GM03348 (cell line): ENCODE measurements at places on chromosomes 6 and 20.

- no peak for DNase-seq
These were observed 73.8 kb downstream of the EYA4 start for GRCh38 chr6:133314947-133315346.

GRCh38 chr6:134035823-134036296 is 16.6 kb downstream of the SLC2A12 start:
- peak; percentile 15 for DNase-seq

GRCh38 chr6:35298625-35299140 is 1.1 kb downstream of the DEF6 start:
- no peak for DNase-seq

GRCh38 chr6:116611056-116611455 is 5.2 kb upstream of the RSPH4A start:
- DNase-seq, result no peak

DNA sequence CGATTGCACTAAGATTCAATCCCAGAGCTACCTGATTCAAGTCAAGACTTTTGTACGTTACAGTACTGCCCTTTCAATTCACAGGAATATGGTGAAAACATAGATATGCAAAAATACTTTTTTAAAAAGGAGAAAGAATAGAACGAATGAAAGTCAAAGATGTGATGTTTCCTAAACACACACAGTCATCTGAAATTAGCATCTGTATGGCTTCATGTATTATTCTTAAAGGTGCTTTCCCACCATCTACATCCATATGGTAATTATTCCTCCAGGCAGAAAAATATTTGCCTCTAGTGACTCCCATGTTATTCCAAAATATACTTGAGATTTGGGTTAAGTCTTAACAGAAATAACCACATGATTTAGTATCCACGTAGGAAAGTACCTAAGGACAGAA is 115.5 kb upstream of the LAMP5 start:
- no peak for DNase-seq

DNA sequence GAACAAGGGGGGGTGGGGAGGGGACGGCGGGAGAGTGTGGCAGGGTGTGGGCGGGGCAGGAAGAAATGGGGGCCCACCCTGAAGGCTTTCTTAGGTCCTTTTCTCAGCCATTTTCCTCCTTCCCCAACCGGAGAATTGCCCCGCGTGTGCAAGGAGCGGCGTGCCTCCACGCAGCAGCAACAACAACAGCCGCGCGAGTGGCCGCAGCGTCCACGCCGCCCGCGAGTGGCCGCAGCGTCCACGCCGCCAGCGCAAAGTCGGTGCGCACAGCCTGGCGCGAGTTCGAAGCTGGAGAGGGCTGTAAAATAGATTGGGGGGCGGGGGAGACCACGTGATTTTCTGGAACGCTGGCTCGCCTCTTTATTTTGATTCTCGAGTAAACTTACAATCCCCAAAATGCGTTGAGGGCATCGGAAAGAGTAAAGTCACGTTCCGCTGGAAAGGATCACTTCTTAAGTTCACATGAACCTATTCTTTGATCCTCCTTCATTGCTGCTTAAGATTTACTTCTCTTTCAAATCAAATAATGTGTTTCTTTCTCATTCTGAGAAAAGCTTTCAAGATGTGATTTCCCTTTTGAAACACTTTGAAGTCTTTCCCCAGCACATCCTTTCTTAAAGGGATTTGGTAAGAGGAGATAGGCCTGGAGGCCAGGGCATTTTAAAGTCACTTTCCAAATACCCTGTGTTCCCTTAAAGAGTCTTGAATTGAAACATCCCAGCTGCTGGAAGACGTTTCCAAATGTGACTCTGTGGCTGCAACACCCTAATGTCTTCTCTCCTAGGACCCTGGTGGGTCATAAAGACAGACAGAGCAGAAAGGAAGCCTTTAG is 66.7 kb upstream of the ZNF217 start:
- DNase-seq, result peak; percentile 44

- DNase-seq, result no peak
These were observed 103.5 kb upstream of the HIVEP1 start for GRCh38 chr6:11908436-11909105.

- DNase-seq, result peak; percentile 76
These were observed 211.9 kb upstream of the RNF24 start for GRCh38 chr20:4227085-4227821.

DNA sequence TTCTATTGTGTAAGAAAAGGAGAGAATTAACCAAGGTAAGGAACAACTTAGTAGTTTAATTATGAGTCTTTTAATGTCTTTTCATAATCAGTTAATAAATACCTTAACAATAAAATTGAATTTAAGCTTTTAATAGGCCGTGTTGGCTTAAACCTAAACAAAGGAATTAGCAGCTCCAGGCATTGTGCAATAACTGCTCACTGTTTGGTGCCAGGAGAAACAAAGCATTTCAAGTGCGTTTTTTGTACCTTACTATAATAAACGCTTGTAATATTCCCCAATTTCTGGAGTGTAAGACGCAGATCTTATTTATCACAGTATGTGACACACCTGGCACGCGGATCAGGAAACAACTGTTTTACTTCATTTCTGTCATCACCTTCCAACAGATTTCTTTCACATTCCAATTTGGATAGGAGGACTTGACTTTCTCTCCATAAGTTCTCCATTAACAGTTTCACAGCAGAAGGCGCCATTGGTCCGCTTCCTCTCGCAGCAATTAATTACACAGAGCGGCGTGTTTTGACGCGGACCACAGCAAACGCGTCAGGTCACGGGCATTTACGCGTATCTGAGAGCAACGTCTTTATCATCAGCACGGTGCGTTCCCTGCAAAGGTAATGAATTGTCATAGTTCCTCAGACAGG is 335.8 kb upstream of the NT5E start:
- DNase-seq, result peak; percentile 38

- DNase-seq, result no peak
These were observed 36.1 kb downstream of the CRYBG1 start for GRCh38 chr6:106396426-106397220.

- DNase-seq, result no peak
These were observed 9.0 kb upstream of the HDAC2 start for GRCh38 chr6:113979937-113980336.

GRCh38 chr6:31485055-31485454 is 12.9 kb upstream of the MICB start:
- no peak for DNase-seq

DNA sequence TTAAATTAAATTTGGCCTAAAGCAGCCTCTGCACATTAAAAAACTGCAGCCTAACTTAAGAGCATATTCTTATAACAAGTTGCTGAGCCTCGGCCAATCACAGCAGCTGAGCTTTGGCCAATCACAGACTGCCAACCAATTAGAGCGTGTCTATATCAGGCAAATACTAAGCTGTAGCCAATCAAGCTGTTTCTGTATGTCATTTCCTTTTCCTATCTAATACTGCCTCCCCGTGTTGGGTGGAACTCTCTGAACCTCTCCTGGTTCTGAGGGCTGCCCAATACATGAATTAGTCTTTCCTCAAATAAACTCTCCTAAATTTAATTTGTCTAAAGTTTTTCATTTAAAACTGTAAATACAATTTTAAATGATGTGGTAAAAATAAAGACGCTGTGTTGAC is 3.9 kb upstream of the TMEM244 start:
- DNase-seq, result no peak

- no peak for DNase-seq
These were observed 3.2 kb downstream of the NFS1 start for GRCh38 chr20:35695978-35696377.

DNA sequence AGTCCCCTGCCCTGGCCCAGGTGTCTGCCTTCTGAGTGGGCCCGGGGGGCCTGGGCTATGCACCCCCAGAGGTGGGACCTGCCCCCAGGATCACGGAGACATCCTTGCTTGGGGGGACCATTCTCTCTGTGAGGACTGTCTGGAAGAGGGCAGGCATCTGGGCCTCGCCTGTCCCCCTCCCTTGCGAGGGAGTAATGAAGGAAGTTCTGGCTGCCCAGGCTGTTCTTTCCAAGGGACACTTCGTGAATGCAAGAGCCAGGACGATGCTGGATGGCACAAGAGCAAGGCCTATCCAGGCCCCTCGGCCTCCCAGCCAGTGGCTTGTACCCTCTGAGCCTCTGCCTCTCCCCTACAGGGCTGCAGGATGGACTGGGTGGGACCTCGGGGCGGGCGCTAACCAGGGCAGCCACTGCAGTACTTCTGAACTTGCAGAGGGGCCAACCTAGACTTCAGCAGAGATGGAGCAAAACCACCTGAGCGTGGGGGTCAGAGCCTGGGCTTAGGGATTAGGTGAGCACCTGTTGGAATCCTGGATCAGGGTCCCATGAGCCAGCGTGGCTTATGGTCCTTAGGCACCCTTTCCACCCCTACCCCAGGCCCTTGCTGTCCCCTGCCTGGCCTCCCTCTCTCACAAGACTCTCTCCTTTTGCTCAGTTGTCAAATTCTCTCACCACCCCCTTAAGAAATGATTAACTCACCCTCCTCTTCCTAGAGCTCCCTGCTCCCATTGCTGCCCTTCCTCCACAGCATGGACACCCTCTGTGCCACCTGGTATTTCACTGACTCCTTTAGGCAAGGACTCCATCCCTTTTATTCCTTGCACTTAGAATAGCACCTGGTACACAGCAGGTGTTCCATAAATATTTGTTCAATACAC is 53.2 kb downstream of the CTCFL start:
- no peak for DNase-seq

- no peak for DNase-seq
These were observed 2.7 kb downstream of the MYT1 start for GRCh38 chr20:64166721-64167615.

DNA sequence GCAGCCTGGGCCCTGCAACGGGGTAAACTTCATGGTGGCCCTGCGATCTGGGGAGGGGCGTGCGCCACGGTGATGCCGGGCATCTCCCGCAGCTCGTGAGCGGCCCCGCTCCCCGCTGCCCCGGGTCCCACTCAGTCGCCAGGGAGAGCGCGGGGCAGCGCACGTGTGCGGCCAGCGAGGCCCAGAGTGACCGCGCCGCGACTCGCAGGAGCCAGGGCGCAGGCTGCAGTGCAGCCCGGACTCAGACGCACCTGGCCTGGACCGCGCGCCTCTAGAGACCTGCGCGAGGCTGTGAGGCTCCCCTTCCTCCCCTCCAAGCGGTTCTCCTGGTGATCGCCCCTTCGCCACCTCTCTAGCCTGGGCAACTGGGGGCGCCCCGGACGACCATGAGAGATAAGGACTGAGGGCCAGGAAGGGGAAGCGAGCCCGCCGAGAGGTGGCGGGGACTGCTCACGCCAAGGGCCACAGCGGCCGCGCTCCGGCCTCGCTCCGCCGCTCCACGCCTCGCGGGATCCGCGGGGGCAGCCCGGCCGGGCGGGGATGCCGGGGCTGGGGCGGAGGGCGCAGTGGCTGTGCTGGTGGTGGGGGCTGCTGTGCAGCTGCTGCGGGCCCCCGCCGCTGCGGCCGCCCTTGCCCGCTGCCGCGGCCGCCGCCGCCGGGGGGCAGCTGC is 652 bp downstream of the BMP6 start:
- DNase-seq, result peak; percentile 35

GRCh38 chr6:153162646-153163045 is 31.6 kb upstream of the RGS17 start:
- DNase-seq, result no peak

DNA sequence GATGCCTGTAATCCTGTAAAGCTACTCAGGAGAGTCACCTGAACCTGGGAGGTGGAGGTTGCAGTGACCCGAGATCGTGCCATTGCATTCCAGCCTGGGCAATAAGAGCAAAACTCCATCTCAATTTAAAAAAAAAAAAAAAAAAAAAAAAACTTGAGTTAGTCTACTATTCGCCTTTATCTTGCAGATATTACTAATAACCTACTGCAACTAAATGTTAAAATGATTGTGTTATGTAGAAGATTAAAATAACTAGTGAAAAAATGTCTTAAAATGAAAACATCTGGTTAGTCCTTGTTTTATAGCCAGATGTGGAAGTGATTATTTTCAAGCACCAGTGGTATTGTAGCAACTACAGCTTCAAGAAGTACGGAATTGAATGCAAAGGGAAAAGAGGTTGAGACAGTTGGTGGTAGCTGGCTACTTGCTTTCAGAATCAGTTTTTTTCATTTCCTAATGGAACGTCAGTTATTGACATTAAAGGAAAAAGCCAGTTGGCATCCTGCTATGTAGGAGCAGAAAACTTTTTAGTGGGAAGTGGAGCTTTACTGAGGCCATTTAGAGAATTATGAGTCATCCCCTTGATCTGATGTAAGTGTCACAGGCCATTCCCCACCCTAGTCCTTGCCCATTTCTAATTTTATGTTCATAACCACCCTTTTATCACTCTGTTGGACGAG is 43.8 kb upstream of the DYNLRB1 start:
- DNase-seq, result peak; percentile 70
